Amygdala (tissue), 56 donors: ENCODE measurements at places on chromosomes 4 and X.

GRCh38 chr4:150280081-150280895 lies 202.0 kb downstream of the DCLK2 start:
- DNase-seq, result peak; percentile 36

GRCh38 chrX:67604979-67605703 lies 61.3 kb downstream of the AR start:
- no peak for DNase-seq

DNA sequence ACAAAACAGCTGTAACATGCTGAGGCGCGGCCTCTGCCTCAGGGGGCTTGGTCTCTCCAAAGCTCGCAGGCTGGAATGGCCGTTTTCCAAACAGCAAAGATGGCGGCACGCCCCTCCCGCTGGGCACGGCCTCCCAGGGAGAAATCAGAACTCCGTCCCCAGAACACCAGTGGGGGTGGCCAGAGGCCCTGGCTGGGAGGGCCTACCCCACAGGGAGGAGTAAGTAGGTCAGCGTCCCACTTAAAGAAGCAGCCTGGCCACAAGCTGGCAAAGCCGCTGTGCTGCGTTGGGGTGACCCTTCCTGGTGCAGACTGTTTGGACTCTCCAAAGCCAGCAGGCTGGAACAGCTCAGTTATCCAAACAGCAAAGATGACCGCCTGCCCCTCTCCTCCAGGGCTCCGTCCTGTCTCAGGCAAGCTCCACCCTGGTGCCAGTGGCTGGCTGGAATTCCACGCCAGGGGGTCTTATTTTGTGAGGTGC lies 862.8 kb downstream of the TRIML1 start:
- DNase-seq, result no peak

GRCh38 chr4:8365353-8365752 lies 75.2 kb downstream of the ACOX3 start:
- DNase-seq, result no peak

- DNase-seq, result no peak
These were observed 243.8 kb downstream of the PALLD start for GRCh38 chr4:168740691-168741090.

GRCh38 chr4:71602289-71602900 lies 181.5 kb downstream of the GC start:
- no peak for DNase-seq

DNA sequence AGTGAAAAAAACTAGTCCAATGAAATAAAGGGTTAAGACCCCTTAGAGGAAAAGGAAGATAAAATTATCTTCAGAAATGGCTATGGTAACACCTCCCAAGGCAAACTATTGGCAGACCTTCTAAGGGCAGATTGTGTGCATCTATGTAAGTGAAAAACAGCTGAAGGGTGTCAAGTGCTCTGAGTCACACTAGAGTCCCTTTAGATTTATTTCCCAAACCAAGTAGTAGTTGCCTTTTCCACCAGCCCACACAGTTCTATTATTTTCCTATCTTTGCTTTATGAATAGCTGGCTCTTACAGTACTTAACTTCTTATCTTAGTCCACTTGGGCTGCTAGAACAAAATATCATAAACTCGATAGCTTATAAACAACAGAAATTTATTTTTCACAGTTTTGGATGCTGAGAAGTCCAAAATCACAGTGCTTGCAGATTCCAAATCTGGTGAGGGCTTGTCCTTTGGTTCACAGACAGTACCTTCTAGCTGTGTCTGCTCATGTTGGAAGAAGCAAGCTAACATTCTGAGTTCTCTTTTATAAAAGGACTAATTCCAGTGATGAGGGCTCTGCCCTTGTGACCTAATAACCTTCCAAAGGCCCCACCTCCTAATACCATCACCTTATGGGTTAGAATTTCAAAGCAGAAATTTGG lies 143.6 kb downstream of the GRID2 start:
- DNase-seq, result no peak

- DNase-seq, result no peak
These were observed 47.4 kb upstream of the HOPX start for GRCh38 chr4:56728512-56728911.

DNA sequence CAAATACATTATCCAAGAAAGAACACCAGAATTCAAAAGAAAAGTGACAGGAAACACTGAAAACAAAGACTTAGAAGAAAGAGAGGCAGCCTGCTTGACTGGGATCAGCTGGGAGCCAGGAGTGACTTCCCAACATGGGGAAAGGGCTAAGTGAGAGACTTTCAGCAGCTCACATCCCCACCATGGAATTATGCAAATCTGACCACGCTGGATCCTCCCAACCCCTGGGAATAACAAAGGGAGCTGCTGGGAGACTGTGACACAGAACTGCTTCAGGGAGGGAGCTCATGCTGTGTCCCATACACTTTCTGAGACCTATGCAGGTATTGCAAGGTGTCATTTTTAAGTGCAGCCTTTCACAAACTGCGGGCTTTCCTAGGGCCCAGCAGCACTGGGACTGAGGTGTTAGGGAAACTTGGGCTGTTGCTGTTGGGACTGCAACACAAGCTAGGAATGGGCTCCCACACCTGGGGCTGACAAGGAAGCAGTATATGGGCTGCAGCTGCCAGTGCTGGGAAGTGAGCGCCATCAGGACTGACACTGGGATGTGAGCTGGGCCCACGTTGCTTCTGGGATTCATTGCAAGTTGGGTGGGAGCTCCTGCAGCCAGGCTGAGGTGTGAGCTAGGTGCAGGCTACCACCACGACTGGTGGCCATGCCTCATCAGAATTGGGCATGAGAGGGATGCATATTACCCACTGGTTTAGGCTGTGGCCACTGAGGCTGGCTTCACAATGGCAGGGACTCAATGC lies 139.1 kb downstream of the KDR start:
- DNase-seq, result no peak

DNA sequence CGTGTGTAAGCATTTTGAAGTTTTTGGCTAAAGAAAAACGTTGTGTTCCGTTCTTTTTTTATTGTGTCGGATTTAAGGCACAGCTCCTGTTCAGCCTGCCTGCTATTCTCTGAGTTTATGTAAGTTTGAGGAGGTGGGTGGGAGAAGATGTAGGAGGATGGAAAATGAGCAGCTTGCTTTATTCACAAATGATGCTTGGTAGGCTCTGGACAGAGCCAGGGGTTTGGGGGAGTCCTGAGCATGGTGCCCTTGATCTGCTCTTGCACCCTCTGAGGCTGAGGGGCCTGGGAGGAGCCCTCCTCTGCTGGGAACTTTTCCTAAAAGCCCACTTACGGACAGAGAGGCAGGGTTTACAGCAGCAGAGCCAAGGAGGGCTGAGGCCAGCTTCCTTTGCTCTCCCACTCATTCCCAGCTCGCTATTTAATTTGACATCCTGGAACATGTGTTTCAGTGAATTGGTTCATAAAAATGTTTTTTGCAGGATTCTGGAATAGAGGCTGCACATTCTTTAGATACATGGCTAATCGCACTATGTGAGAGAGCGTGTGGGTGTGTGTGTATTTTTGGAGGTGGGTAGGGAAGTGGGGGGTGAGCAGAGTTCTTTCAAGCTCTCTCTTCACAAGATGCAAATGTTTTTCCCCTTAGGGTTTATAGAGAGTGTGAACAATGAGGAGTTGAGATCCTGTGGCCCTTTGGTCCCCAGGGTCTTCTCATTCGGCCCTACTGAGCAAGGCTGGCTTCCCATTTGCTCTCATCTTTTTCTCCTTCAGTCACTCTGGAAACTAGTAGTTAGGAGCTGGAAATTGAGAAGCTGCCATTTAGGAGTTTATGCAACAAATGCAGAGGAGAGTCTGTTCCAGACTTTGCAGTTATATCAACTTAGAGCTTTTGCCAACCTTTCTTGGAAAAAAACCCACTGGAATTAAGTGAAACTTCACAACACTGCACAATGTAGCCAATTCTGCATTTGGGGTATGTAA lies 32.1 kb downstream of the TMEM131L start:
- no peak for DNase-seq

- DNase-seq, result no peak
These were observed 65.2 kb downstream of the GLRA2 start for GRCh38 chrX:14594521-14594920.
